ENCODE measurements at places on chromosomes 12 and 14. TPM values are rescaled to one million over a fixed set of nuclear protein-coding genes. Genes with fewer than 3 reads are reported as not detected.
A peak's percentile ranks its signal among the peaks of the same experiment; 100 is the strongest.

GRCh38 chr12:10140001-10140400, 10.0 kb upstream of the CLEC7A start:
- peak; percentile 61 for DNase-seq

- peak; percentile 42 for DNase-seq
Measured at GRCh38 chr14:102777711-102778337, 575 bp downstream of the TRAF3 start.

DNA sequence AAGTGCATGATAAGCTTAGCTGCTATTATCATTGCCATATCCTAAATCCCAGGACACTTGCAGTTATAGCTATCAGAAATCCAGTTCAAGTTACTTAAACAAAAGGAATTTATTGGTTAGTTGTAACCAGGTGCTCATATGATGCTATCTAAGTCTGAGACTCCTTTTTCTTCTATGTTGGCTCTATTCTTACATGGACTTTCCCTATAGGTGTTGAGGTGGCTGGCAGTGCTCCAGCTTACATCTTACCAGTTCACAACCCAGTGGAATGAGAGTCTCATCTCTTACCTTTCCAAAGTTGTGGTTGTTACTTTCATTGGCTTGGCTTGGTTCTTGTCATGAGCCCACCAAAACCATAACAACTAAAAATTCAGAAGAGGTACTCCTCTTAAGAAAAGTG, 94.6 kb downstream of the DACT1 start:
- no peak for DNase-seq

DNA sequence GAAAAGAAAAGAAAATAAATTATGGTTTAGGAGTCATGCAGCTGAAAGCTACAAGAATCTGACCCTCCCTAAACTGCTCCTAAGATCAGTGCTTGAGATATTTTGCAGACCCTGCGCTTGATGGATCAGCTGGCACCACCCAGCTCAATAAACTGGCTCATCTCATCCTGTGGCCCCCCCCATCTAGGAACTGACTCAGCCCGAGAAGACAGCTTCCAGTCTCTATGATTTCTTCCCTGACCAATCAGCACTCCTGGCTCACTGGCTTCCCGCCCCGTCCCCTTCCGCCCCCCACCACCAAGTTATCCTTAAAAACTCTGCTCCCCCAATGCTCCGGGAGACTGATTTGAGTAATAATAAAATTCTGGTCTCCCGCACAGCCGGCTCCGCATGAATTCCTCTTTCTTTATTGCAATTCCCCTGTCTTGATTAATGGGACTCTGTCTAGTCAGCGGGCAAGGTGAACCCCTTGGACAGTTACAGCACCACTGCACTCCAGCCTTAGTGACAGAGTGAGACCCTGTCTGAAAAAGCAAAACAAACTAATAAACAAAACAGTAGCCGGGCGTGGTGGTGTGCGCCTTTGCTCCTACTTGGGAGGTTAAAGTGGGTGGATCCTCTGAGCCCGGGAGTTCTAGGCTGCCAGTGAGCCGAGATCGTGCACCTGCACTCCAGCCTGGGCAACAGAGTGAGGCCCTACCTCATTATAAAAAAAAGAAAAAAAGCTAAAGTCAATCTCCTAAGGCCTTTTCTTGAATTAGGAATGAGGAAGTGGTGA, 24.5 kb upstream of the SPTLC2 start:
- no peak for DNase-seq

DNA sequence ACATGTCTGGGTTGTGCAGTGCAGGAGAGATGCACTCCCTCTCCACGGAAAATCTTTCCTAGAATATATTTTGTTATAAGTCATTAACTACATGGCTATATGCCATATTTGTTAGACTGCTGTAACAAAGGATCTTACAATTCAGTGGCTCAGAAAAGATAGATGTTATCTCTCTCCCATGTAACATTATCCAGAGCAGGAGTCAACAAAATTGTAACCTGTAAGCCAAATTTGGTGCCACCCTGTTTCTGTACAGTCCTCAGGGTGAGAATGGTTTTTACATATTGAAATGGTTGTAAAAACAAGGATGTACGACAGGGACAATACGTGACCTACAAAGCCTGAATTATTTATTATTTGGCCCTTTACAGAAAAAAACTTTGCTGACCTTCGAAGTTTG, 155.5 kb downstream of the KIF21A start:
- no peak for DNase-seq

DNA sequence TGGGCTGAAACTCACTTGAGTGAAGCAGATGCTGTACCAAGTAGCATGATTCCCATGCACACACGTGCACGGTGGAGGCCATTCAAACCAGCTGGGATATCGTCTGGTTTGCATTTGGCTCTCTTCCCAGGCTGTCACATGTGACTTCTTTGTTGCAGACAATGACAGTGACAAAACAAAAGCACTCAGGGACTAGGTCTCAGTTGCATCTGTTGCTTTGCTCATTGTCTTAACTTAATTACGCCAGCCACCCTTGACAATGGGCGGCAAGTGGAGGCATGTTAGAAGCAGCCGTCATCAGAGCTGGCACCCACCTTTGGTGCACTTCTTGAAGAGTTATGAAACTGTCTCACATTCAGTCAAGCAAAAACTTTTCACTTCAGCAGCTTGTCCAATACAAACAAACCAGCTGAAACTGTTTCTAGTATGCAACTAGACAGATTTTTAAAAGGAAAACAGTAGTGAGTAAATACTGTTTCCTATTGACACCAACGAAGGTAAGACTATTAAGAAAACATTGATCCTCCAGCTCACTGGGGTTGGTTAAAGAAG, 74.3 kb downstream of the IGF1 start:
- DNase-seq = peak; percentile 89

- peak; percentile 79 for DNase-seq
Measured at GRCh38 chr12:6752167-6752920, 597 bp downstream of the MLF2 start.

DNA sequence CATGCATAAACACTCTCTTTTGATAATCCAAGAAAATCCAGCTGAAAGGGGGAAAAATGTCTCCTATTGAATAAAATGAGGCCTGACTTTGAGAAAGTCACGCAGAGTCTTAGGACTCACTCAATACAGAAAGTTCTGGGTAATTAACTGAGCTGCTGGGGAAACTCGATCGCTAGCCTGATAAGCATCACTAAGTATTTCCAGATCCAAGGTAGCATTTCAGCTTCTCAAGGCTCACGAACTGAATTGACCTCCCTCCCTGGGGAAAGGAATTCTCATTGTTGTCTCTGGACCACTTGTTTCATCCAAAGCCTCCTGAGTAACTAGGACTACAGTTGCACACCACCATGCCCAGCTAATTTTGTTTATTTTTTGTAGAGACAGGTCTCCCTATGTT, 13.8 kb upstream of the ANAPC5 start:
- no peak for DNase-seq

DNA sequence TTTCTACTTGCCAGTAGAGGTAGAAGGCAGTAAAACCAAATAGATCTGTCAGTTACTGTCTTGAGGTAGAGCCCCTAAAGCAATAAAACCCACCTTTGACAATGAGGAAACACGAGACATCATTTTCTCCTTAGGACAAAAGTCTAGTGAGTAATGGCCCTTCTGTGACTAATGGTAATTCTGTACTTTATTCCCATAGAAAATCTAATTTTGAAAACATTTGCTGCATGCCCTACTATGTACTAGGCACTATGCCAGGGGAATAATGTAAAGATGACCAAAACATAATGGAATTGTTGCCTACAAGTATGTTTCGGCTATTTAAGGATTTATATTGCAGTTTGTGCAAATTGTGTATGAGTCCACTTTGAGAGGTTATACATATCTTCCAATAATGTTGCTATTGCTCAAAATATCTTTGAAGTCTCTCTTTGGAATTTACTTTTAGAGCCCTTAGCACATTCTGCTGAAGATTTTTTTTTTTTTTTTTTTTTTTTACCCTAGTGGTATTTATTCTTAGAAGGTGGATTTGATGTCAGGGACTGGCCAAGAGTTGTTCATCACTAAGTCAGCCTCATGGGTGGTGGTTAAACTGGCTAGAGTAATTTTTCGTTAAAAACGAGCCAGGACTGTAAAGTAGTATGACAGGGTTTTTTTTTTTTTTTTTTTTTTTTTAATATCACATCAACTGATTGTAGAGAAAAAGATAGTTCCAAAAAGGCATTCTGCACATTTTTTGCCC, 109.7 kb downstream of the CRADD start:
- DNase-seq = no peak

GRCh38 chr14:56004323-56004722, 113.9 kb upstream of the PELI2 start:
- DNase-seq = no peak

Gene TMEM179
- 0.49 TPM for total RNA-seq

Gene PPP1R3E
- total RNA-seq = 7.5 TPM
